Cardiac atrium fibroblast (primary cell): ENCODE measurements at places on chromosomes 7 and 10. TPM values are rescaled to one million over a fixed set of nuclear protein-coding genes. Genes with fewer than 3 reads are reported as not detected.

The PTF1A gene
- total RNA-seq: not detected in 2 replicates

The ADAM8 gene
- total RNA-seq: 0.32 TPM in 1 of 2 replicates, not detected in the other

The PLCE1 gene
- total RNA-seq: 3.2 and 4.3 TPM in 2 replicates

The PON1 gene
- not detected in 2 replicates for total RNA-seq

The LIPN gene
- not detected in 2 replicates for total RNA-seq

The ANKRD22 gene
- 1.3 and 3.1 TPM in 2 replicates for total RNA-seq

The BAIAP2L1 gene
- 1.3 and 1.8 TPM in 2 replicates for total RNA-seq

The RSPH10B gene
- not detected in 2 replicates for total RNA-seq

The DPP6 gene
- total RNA-seq: not detected in 2 replicates
